ENCODE measurements at places on chromosomes 4 and X.

DNA sequence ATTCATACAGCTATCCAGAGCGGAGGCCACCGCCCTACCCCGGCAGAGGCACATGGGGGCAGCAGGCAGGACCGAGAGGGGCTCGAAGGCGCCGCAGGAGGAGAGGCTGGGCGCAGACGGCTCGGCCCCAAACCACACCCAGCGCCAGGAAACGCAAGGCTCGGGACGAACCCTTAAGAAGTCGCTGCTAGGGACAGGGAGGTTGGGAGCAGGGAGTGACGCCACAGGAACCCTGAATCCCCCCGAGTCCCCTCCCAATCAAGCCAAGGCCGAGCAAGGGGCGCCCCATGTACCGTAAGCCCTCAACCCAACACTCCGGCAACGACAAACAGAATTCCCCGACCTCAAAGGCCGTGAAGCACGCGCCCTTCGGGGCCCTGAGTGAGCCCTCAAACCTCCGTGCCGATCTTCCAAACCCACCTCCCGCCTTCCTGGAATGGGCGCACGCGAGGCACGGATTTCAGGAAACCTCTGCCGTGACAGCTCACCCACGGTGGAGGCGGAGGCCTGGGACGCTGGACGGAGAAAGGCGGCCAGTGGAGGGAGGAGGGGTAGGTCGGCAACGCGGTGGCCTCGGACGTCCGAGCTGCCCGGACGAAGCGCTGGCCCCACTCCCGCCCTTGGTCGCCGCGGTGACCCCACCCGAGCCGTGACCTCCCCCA, 1.8 kb downstream of the ZFYVE28 start:
- no peak for DNase-seq

DNA sequence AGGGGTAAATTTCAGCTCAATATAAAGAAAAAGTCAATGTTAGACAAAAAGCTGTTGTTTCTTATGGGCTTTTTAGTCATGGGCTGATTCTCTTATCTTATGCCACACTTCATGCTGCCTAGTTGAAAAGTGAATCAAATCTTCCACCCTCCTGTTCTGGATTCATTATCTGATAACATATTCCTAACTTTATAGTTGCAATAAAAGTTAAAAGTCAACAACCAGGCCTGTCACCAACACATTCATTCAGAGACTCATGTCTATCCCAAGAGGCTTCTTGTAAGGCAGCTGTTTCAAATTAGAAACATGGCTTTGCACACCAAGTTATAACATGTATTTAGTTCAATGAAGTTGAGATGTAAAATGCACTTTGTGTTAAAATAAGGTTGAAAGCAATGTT, 243.8 kb downstream of the ADAMTS3 start:
- DNase-seq: no peak

DNA sequence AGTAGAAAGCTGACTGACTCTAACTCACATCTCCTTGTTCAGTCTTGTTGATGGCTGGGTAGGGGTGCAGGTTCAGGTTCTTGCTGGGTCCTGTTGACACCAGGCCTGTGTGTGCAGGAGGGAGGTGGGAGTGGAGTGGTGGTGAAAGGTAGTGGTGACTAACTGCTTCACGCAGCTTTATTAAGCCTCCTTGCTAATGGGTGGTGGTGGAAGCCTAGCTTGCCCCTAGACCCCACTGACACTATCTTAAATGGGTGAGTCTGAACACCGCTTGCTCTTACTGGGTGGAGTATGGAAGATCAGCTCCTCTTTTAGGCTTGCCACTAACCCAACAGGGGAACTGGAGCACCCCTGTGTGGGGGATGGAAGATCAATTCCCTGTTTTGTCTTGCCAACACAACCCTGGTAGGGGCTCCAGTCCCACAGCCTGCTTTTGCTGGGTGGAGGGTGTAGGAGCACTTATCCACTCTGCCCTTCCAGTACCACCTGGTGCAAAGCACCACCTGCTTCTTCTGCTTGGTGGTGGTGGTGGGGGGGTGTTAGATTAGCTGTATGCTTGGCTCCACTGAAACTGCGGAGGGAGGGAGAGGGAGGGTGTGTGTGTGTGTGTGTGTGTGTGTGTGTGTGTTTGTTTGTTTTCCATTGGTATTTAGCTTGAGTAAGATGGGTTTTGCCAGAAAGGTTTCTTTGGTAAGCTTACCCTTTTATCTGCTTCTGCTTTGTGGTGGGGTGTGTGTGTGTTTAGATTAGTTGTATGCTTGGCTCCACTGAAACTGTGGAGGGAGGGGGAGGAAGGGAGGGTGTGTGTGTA, 25.6 kb downstream of the KDM6A start:
- DNase-seq: no peak

DNA sequence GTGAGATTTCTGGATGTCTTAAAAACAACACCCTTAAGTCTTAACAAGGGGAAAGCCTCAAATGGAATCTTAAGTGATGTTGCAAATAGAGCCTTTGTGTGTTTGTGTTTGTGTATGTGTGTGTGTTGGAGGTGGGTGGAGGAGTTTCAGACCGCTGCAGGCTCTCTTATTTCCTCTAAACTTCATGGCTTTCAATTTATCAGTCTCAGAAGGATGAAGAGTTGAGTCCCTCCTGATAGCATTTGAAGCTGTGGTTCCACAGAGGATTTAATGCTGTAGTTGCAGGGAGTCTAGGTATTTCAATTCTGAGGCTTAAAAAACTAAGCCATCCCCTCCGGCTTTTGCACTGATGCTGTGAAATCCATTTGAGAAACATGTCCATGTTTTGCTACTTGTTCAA, 4.3 kb upstream of the AGA start:
- DNase-seq: no peak

DNA sequence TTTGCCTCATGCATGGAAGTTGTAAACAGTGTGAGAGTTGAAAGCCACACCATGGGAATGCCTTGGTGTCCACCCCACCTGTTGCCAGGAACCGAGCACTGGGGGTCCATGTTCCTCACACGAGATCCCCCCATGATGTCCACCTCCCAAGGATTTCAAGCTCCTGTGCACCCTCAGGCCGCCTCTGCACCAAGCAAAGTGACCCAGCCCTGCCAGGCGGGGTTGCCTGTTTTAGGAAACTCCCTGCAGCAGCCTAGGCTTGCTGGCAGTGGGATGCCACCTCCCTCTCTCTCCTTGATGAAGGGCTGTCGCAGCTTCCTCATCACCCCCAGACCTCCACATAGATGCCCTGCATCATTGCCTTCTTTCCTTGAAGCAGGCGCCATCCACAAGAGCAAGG, 82.8 kb downstream of the GPR143 start:
- no peak for DNase-seq

GRCh38 chr4:129232589-129233337, 136.8 kb downstream of the C4orf33 start:
- DNase-seq: no peak

DNA sequence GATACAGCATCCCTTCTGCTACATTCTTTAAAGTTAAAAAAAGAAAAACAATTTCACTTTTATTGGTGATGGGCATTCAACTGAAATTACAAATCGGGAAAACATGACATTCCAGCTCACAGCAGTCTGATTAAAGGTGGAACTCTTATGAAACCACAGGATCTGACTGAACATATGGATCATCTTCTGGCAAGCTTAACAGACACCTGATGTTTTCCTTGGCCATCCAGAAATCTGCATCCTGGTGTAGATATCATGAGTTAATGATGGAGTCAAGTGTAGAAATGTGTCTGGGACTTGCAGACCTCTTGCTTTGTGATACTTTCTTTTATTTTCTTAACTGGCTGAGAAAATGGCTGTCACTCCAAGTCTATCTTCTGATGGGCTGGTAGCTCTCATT, 167.9 kb downstream of the CBR4 start:
- DNase-seq: no peak

DNA sequence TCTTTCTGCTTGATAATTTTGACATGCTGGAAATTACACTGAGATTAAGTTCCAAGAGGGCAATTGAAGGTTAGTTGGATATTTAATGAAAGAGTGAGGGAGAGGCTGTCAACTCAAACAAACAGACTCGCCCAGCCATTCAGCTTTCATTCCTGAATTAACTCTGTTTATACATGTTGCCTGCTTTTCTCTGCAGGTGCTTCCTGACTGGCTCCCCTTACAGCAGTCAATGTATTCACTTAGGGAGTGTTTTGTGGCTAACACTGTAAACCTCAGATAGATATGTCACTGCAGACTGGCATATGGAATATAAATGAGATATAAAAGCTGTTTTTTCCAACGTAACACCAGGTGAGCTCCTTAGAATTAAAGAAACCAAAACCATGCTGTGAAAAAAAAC, 28.7 kb downstream of the TMPRSS11A start:
- no peak for DNase-seq

DNA sequence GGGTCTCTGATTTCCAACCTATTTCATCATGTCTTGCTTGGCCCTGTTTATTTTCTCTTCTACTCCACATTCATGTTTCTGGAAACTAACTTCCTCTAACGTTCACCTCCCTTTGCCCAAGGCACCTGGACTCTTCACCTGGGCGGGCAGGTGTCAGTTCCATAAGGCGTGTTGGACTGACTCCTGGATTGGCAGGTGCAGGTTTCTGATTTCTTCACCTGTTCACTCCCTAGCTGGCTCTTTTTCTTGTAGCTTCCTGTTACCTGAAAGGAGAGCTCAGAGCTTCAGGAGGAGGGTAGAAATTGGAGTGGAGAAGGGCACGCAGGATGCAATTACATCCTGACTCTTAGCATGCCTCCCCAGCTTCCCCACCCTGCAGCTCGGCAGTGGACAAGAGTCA, 350.8 kb upstream of the KLF3 start:
- DNase-seq: no peak

DNA sequence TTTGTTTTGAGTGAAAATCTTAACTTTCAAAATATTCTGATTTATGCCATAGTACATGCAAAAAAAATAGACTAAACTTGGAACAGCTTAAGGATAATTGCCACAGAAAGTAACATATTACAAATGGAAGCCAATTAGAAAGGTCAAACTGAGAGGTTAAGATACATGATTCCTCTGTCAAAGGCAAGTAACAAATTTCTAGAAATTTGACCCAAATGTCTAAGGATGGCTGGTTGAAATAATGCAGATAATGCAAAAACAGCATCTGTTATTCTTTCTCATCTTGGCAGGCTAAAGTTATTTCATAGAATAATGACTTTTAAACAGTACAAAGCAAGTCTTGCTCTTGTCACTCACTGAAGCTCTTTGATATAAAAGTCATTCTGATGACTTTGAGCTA, 10.5 kb downstream of the FGF5 start:
- DNase-seq: no peak

- DNase-seq: no peak
These were observed 25.9 kb downstream of the METTL14 start for GRCh38 chr4:118711052-118711451.

- no peak for DNase-seq
These were observed 100.5 kb upstream of the TBC1D9 start for GRCh38 chr4:140856621-140857062.

DNA sequence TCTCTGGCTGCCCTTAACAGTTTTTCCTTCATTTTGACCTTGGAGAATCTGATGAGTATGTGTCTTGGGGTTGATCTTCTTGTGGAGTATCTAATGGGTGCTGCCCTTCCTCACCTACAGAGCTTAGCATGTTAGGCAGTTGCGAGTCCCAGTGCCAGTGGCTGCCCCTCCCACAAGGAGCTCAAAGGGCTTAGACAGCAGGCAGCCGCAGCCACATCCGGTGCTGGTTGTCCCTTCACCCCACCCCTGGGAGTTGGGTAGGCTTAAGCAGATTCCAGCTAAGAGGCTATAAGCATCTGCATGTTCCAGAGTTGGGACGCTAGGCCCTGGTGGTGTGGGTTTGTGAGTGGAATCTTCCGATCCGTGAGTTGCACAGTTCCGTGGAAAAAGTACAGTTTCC, 322.1 kb upstream of the ARX start:
- no peak for DNase-seq

- no peak for DNase-seq
These were observed 82.0 kb downstream of the WWC2 start for GRCh38 chr4:183181081-183181480.

DNA sequence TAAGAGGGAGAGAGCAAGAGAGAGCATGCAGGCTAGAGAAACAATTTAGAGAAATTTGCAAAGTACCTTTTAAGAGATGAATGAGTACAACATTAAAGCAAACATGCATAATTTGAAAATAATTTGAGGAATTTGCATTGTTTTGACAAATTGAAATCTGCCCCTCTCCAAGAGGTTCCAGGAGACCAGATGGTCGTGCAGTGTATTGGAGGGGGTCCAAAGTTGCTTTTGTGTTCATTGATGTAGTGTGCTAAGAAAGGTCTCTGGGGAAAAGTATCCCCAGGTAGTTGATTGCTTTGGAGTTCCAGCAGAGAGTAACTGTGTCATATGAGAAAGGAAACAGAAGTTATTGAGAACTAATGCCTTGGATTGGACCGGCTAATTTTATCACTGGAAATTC, 635.0 kb upstream of the TENM3 start:
- no peak for DNase-seq

DNA sequence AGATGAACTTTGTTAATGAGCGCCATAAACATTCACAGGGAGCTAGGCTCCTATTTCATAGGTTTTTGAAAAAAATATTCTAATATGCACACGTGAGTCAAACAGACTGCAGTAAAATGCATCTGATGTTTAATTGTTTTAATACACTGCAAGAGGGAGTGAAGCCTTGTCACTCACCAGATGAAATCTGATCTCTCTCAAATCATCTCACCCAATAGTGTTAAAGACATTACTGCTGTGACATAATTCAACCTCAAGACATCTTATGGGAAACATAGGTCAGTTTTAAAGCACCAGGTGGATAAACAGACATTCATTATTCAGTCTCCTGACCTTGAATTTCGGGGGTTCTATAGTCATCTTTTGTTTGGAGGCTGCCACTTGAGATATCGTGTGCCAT, 148.3 kb downstream of the MAML3 start:
- DNase-seq: no peak

- DNase-seq: no peak
These were observed 7.9 kb downstream of the BMPR1B start for GRCh38 chr4:94765648-94766047.

DNA sequence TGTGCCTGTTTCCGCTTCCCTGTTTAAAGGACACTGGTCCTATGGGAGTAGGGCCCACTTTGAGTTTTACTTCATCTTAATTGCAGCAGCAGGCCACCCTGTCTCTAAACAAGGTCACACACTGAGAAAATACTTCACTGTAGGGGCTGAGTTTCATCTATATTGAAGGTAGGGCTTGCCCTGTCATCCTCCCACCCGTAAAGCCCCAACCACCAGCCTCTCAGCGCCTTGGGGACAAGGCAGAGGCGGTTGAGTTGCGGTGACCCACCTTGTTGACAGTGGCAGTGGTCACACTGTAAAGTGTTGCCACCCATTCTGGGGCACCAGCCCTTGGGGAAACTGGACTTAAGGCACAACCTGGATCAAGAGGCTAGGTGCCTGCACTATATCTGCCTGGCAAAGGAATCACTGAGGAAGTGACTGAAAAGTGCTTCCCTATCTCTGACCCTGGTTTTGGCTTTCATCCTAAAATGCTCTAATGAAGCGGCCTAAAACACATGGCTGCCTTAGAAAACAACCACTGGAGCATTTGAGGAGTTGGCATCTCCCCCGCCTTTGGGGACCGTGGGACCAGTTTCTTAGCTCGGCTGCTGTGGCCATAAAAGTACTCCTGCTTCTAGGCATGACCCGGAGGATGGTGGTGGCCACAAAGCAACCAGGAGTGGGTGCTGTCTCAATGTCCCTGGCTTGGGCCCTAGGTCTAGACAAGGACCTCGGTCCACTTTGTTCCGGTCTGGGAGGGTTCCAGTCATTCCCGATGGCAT, 7.8 kb upstream of the WDR1 start:
- no peak for DNase-seq

All from HS-27A (cell line).